Liver (tissue), 10 donors: ENCODE measurements at places on chromosomes 4 and X. TPM values are rescaled to one million over a fixed set of nuclear protein-coding genes. Genes with fewer than 3 reads are reported as not detected.

Gene PCDH11X
- not detected for total RNA-seq

Gene ADGRA3
- total RNA-seq: 15.2 TPM

Gene DRD5
- total RNA-seq: not detected

DNA sequence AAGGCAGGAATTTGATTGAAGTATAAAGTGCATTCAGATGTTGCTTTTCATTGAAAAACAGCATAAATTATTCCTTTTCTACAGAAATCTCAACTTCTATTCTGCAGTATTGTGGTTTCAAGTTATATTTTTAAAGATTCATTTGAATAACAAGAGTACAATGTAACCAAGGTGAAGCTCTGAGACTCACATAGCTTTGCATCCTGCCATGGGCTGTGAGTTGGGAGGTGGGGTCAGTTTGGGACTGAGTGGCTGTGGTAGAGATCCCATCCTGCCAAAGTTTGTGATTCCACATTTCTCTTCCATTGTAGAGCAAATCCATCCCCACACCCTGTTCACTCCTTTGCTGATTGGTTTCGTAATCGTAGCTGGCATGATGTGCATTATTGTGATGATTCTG, 69.2 kb downstream of the KIT start:
- no peaks in the 10 kb centered on the region for H3K27me3 ChIP-seq
- no peak for DNase-seq
- H3K4me1 ChIP-seq: no peaks in the 10 kb centered on the region
- H3K27ac ChIP-seq: no peak overlapping the region
- H3K4me3 ChIP-seq: no peak overlapping the region

GRCh38 chr4:121217351-121217750, 53.2 kb upstream of the TNIP3 start:
- no peak overlapping the region for H3K27ac ChIP-seq
- no peaks in the 10 kb centered on the region for H3K36me3 ChIP-seq
- no peak overlapping the region for H3K4me3 ChIP-seq
- no peaks in the 10 kb centered on the region for H3K27me3 ChIP-seq
- no peak for DNase-seq

DNA sequence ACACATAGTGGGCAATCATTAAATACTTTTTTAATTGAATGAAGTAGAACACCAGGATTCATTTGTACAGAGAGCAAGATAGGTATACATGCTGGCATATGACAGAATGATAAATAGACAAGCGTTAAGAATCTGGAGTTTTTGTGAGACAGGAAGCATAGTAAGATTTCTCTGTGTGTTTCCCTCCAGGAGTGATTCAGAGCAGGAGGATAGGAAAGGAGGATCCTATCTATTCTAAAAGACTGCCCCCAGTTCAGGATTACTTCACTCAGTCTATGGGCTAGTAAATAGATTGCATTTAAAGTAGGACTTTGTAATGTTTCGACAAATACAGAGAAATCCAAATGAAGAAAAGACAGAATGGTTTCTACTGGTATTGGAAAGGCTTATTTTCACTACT, 423.7 kb downstream of the PDGFC start:
- DNase-seq: no peak
- H3K4me1 ChIP-seq: no peaks in the 10 kb centered on the region
- no peaks in the 10 kb centered on the region for H3K36me3 ChIP-seq
- H3K4me3 ChIP-seq: no peak overlapping the region
- H3K27ac ChIP-seq: no peak overlapping the region
- no peaks in the 10 kb centered on the region for H3K27me3 ChIP-seq

DNA sequence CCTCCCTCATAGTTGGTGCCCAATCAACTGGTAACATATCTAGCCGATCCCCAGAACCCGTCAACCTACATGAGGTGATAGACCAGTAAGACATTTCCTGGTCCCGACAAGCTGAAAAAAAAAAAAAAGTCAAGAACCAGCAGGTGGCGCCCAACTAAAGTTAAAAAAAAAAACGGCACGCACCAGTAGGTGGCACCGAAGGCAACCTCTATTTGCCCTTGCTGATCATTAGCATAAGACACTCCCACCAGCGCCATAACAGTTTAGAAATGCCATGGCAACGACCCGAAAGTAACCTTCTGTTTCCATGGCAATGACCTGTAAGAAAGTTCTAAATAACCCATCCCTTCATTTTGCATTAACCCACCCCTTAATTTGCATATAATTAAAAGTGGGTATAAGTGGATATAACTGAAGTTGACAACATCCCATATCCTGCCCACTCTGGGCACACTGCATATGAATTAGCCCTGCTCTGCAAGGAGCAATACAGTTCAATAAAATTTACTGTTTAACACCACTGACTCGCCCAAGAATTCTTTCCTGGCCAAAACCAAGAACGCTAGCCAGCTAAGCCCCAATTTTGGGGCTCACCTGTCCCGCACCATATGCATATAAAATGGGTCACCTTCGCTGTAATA, 83.9 kb upstream of the SPANXB1 start:
- H3K4me1 ChIP-seq: no peaks in the 10 kb centered on the region
- no peaks in the 10 kb centered on the region for H3K27me3 ChIP-seq
- peak; percentile 35 for DNase-seq

DNA sequence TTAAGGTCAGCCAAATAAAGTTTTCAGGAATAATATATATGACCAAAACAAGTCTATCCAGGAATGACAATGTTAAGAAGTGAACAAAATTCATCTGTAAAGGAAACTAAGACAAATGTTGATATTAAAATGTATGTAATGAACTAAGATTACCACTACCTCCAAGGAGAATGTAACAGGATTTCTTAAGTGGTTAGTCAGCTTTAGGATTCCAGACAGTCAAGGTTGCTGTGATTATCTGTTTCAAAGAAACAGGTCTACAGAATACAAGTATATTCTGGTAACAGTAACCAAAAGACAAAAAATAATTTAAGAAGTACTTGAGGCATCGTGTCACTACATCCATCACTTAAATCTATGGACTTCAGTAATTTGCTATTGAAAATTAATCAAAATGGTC, 172.8 kb downstream of the SCFD2 start:
- H3K36me3 ChIP-seq: no peaks in the 10 kb centered on the region
- no peaks in the 10 kb centered on the region for H3K27me3 ChIP-seq
- no peak overlapping the region for H3K27ac ChIP-seq
- no peak overlapping the region for H3K4me3 ChIP-seq
- no peak for DNase-seq

GRCh38 chr4:53962516-53963225, 101.7 kb downstream of the CHIC2 start:
- H3K27me3 ChIP-seq: no peaks in the 10 kb centered on the region
- H3K4me3 ChIP-seq: no peak overlapping the region
- DNase-seq: no peak
- no peak overlapping the region for H3K27ac ChIP-seq
- no peaks in the 10 kb centered on the region for H3K4me1 ChIP-seq

- no peak overlapping the region for H3K27ac ChIP-seq
- H3K27me3 ChIP-seq: no peaks in the 10 kb centered on the region
- no peaks in the 10 kb centered on the region for H3K36me3 ChIP-seq
Measured at GRCh38 chr4:89008166-89008565, 48.8 kb downstream of the FAM13A start.

GRCh38 chr4:186839122-186840037, 115.7 kb upstream of the FAT1 start:
- no peak overlapping the region for H3K4me3 ChIP-seq
- no peaks in the 10 kb centered on the region for H3K4me1 ChIP-seq

GRCh38 chrX:40644176-40644575, 3.2 kb downstream of the CXorf38 start:
- no peaks in the 10 kb centered on the region for H3K27me3 ChIP-seq
- H3K27ac ChIP-seq: no peak overlapping the region
- H3K4me3 ChIP-seq: peak overlapping the region; percentile 82
- H3K4me1 ChIP-seq: peaks cover 27% of the 10 kb centered on the region
